GM03348 (cell line): ENCODE measurements at places on chromosomes 2 and 18.

DNA sequence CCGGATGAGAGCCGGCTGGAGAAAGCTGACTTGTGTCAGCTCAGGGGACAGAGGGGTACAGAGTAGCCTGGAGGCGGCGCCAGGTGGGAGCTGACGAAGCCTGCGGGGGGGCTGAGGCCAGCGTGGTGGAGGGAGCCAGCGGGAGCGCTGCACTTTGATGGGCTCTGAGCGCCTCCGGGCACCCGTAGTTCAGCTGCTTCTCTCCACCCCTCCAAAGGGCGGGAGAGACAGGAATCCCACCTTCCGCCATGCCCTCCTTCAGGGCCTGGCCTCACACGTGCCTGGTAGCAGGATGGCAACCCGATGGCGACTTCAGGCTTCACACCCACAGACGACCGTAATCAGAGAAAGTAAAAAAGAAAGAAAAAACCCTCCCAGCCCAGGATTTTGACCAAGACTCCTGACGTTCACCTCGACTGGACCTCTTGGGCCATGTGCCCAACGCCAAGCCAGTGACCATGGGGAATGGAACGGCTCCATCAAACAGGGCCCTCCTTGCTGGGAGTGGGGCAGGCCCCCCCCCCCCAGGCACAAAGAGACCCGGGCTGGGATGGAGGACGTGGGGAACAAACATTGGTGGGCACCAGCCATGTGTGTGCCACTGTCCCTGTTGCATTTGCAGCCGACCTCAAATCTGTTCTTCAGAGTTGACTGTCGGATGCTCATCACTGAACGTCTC, 60.7 kb upstream of the ASAP2 start:
- no peak for DNase-seq

GRCh38 chr2:198327526-198327925, 523.1 kb downstream of the PLCL1 start:
- no peak for DNase-seq

DNA sequence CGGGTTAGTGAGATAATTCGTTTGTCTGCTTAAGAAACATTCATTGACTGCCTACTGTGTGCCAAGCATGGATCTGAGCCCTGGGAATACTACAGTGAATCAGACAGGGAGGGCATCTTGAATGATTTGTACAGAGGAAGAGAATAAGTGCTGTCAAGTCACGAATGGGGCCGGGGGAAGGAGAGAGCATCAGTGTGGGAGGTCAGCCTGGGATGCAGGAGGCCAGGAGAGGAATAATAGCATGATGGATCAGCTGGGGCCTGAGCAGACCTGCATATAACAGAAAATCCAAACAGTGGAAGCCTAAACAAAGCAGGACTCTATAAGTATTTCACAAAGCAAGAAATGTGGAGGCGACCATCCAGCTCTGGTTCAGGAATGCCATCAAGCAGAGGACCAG, 55.4 kb upstream of the PAX8 start:
- DNase-seq = no peak

- DNase-seq = peak; percentile 28
Measured at GRCh38 chr2:32360416-32360815, 3.6 kb downstream of the BIRC6 start.

GRCh38 chr2:222869252-222869560, 8.4 kb downstream of the ACSL3 start:
- DNase-seq = no peak

DNA sequence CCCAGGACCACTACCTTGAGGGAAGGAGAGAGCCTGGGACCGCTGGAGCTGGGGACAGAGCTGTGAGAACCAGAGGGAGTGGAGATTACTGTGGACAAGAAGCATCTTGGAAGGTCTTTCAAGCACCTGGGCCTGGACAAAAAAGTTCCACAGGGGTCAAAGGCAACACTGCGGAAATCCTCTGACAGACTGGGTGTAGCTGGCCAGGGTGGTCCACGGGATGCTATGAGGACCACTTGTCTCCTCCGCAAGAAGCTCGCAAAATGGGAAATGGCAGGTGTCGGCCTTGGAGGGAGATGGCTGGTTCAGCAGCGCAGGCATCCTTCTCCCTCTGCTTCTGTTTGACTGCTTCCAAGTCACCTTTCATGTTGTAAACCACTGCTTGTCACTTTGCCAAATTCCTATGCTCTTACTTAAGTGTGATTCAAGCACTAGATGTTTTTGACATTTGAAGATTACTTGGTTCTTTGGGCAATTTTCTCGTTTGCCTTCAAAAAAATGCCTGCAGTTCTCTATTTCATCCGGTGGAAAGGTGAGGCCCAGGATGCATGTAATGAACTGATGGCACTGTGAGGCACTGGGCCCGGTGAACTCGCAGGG, 27.7 kb downstream of the KLHL29 start:
- no peak for DNase-seq

DNA sequence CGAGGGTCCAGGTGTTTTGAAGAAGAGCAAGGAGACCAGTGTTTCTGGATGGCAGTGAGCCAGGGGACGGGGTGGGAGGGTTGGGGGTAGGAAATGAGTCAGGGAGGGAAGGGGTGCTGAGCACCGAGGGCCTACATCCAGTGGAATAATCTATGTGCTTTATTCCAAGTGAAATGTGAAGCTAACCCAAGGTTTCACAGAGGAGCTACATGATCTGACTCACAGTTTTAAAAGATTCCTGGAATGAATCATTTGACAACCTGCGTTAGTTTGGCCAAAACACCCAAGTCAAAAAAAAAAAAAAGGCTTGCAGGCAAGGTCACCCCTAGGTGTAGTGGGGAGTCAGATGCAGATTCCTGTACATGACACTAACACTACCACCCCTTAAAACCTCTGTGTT, 419.7 kb upstream of the MEX3C start:
- DNase-seq = no peak
